ENCODE measurements at places on chromosomes 2 and 18. TPM values are rescaled to one million over a fixed set of nuclear protein-coding genes. Genes with fewer than 3 reads are reported as not detected.

DNA sequence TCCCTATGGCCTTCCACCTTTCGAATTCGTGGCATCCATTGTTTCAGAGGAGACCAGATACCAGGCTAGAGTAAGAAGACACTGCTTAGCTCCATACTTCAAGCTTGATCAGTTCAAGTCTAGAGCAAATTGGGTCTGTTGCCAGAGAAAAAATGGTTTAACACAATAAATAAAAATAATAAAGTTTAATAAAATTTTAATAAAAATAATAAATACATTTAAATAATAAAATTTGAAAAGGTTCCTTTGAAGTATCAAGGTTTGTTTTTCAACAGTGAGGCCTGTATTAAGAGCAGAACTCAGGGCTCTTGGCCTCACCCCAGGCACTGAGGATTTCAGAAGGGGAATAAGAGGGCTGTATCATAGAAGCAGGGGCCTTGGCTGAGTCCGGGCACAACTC is 105.6 kb upstream of the REV1 start:
- DNase-seq, result no peak

GRCh38 chr2:197266477-197266876 is 44.1 kb downstream of the ANKRD44 start:
- no peak for DNase-seq

- DNase-seq, result no peak
These were observed 235.5 kb downstream of the CMPK2 start for GRCh38 chr2:6630209-6630608.

GRCh38 chr2:121485039-121485438 is 45.6 kb upstream of the RNU4ATAC start:
- DNase-seq, result peak; percentile 35

DNA sequence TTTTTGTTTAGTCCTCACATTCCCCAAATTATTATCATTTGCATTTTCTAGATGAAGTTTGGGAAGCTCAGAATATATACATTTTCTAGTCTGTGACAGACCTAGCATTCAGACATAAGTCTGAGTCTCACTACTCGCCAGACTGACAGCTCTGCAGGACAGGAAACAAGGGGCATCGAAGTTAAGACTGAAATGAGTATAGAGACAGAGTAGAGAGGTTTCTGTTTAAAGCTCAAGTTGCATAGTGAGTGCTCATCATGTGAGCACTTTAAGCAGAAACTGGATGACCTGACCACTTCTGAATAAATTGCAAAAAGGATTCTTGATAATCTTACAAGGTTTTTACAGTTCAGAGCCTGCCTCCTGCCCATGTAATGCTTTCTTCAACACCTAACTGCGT is 1.1 kb downstream of the HADHB start:
- no peak for DNase-seq

- DNase-seq, result peak; percentile 17
These were observed 533.4 kb upstream of the ID2 start for GRCh38 chr2:8148260-8149006.

DNA sequence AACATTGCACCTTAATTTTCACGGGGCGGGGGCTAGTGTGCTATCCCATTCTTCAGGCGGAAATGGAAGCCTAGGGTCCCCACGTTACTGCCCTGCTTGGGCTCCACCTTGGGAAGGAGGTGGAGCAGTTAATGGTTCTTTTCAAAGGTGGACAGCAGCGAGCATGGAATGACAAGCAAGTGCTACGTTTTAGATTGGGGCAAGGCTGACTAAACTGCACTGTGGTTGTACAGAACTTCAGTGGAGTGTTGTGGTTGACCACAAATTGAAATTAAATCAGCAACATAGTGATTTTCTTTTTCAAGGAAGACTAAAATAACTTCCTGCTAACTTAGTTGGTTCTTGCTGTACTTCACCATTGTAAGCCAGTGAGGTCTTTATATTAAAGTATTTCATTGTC is 47.0 kb downstream of the CHRNA1 start:
- peak; percentile 61 for DNase-seq

- DNase-seq, result no peak
These were observed 25.4 kb downstream of the USP14 start for GRCh38 chr18:183769-184168.

- DNase-seq, result no peak
These were observed 372.9 kb downstream of the THSD7B start for GRCh38 chr2:137138263-137138662.

DNA sequence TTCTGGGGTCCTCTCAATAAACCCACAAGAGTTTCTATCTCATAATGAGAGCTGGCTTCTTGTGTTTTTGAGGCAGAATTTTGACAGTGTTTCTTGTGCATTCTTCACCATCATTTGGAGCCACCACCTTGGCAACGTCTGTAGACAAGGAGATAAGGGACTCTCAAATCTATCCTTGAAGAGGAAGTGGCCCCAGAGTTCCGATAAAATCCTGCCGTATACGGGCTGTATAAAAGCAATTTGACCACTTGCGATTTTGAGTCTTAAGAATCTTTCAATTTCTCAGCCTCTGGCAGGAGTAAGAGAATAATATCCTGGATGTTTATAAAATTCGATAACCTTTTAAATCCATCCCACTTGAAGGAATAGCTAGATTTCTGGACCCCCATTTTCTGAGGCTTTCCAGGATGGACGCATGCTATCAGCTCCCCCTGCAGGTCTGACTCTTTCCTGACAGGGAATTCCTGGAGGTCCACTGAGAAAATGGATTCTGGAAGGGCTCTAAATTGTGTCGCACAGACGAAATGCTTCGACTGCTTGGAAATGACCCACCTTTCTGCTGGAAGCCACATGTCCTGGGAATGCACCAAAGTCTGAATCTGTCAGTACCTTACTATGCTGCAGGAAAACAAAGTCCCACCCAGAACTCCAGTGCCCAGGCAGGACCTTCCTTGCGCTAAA is 54.1 kb downstream of the E2F6 start:
- DNase-seq, result peak; percentile 64

DNA sequence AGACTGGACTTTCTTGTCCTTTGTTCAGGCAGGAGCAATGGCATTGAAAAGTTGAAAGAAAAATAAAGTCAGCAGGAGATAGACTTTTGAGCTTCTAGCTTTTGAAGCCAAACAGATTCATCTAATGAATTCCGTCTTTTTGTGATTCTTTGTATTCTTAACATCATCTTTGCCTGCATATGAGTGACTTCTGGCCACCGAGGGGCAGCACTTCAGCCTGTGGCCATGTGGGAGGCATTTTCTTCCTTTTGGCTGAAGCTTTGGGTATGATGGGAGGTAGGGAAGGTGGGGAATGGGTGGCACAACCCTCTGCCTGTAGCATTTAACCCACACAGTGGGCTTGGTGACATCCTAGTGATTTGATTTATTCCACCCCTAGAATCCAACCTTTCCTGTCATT is 220.6 kb downstream of the SETBP1 start:
- DNase-seq, result peak; percentile 4

- no peak for DNase-seq
These were observed 136.6 kb upstream of the EPC2 start for GRCh38 chr2:148507970-148508369.

DNA sequence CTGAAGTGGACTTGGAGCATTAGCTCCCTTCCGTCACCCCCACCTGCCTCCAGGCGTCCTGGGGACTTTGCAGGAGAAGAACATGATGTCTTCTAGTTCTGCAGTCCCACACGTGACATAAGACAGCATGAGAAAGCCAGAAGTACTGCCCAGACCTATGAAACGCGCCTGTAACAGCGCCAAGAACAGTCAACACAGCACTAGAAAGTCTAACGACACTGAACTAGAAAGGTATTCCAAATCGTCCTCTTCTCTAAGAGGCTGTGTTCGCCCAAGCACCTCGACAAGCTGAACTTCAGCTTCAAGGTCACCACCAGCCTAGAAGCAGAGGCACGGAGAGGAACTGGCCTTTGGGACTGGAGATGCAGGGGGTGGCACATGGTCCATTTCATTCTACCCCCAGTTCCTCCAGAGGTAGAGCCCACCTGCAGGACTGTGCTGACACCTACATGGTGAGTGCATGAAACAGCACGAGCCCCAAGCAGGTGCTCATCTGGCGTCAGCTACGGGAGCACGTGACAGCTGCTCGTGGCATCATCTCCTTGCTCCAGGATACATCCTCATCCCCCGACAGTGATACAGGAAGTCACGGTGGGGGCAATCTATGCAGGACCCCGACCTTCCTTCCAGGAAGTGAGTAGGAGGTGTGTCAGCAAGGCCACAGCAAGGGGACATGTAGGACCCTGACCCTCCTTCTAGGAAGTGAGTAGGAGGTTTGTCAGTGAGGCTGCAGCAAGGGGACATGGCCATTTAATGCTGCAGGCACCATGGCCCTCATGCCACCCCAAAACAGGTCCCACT is 3.7 kb downstream of the HDAC4 start:
- no peak for DNase-seq

DNA sequence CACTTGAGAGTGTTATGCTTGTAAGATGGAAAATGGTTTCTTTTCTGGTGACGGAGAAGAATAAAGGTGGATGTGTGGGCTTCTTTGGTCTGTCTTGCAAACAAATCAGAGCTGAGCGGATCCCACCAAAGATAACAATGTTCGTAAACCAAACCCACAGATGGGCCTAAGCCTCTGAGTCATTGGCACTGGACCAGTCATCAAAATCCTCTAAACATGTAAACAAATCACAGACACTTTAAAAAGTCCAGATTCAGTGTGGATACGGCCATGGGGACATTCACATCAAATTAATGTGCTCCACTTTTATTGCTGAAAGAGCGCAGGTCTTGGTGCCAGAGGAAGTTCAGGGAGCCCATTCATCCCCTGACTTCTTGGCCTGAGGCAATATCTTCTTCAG is 60.5 kb upstream of the TMEM200C start:
- no peak for DNase-seq

DNA sequence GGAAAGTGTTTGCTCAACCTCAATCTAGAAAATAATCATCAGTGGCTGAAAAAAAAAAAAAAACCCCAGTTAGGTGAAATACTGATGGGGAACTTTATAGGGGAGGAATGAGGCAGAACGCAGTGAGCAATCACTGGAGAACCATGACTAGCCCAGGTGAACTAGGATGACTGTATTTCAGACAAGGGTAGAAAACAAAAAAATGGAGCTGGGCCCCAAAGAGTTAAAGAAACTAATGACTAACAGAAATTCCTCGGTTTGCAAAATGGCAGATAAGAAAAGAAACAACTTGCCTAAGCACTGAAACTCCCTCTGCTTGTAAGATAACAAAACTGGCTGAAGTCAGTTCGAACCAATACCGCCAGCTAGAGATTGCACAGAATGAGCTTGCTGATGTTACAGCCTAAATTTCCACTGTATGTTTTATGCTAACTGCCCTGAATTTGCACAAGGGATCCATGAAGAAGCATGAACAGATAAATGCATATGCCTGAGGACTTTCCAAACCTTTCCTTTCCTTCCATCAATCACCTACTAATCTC is 245.9 kb downstream of the METTL4 start:
- DNase-seq, result peak; percentile 9

DNA sequence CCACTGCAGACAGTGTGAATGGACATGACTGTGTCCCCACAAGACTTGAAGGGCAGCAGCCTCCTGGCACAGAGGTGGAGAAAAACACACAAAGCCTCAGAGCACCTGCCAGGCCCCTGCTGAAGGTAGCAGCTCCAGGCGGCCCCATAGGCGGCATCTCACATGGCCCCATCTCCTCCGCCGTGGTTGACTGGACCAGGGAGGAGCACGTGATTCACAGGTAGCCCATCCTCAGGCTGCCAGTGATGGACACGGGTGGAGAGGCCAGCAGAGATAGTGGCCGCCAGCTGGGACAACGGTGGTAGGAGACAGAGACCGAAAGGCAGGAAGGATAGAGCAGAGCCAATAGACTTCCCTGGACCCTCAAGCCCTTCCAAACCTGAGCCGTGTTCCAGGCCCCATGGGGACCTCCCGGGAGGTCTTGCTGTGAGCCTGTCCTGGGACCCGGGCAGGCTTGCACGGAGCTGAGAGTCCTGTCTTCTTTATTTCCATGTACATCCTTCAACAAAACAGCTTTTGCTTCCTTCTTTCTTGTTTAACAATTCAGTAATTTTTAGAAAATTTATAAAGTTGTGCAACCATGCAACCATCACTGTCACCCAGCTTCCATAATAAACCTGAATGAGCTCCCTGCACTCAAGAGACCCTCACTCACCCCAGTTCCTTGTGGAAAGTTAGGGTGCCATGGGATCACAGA is 26.9 kb downstream of the GPR55 start:
- no peak for DNase-seq

DNA sequence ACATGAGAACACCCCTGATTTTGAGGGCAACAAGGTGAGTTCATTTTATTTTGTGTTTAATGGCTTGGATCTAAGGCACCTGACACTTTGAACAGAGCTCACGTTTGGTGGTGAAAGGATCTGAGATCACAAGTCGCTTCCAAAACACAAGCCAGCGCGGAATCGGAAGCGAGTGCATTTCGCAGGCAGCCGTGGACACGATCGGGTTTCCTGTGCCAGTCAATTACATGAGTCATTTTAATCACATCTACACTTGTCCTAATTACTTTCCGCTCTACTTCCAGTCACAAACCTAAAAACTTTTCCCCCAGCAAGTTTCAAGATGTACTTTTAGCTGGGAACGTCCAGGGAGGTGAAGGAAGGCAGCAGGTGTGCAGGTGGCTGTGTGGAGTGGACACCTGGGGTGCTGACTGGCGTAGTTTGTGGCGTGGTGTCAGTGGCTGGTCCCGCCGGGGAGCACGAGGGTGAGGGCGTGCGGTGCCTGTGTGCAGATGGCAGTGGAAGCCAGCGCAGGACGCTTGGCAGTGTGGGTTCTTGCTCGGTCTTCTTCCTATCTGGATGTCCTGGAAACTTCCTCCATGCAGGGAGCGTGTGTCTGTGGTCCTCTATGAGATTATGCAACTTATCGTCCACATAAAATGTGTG is 75.6 kb downstream of the DCDC2C start:
- DNase-seq, result peak; percentile 73

DNA sequence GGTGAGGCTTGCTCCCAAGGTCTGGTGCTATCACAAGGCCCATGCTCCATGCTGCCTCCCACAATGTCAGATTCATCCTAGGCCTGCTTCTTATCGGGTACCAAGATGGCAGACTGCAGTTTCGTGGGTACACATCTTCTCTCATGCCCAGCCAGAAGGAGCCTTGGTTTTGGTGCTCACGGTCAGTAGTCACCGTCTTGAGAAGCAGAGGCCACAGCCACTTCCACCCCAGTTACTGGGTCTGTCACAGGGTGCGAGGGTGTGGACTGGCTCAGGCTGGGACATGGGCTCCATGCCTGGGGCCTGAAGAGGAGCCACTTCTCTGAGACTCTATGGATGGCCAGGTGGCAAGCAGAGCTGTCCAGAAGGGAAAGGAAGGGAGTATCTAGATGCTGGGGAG is 178.8 kb upstream of the HS6ST1 start:
- no peak for DNase-seq

Gene PLB1
- total RNA-seq, result 0.83 TPM

Gene MOGAT1
- not detected for total RNA-seq

Gene TMEM169
- total RNA-seq, result 0.40 TPM

Gene PTMA
- 969 TPM for total RNA-seq

Gene ARHGAP15
- total RNA-seq, result 1.4 TPM

Gene RAD51AP2
- total RNA-seq, result not detected

Gene PXDN
- 173 TPM for total RNA-seq

Gene SLC11A1
- total RNA-seq, result not detected

Gene NABP1
- 25.8 TPM for total RNA-seq

Gene MROH2A
- total RNA-seq, result 0.80 TPM

Gene RIF1
- 56.1 TPM for total RNA-seq

Gene ALLC
- 0.11 TPM for total RNA-seq

Gene FABP1
- not detected for total RNA-seq

Gene WIPF1
- total RNA-seq, result 15.1 TPM

Gene PLEKHH2
- 0.51 TPM for total RNA-seq

Gene NTSR2
- total RNA-seq, result not detected

Gene C2orf74
- 13.4 TPM for total RNA-seq

Gene HNMT
- 1.6 TPM for total RNA-seq
